ENCODE measurements at places on chromosomes 1 and 21. TPM values are rescaled to one million over a fixed set of nuclear protein-coding genes. Genes with fewer than 3 reads are reported as not detected.

DNA sequence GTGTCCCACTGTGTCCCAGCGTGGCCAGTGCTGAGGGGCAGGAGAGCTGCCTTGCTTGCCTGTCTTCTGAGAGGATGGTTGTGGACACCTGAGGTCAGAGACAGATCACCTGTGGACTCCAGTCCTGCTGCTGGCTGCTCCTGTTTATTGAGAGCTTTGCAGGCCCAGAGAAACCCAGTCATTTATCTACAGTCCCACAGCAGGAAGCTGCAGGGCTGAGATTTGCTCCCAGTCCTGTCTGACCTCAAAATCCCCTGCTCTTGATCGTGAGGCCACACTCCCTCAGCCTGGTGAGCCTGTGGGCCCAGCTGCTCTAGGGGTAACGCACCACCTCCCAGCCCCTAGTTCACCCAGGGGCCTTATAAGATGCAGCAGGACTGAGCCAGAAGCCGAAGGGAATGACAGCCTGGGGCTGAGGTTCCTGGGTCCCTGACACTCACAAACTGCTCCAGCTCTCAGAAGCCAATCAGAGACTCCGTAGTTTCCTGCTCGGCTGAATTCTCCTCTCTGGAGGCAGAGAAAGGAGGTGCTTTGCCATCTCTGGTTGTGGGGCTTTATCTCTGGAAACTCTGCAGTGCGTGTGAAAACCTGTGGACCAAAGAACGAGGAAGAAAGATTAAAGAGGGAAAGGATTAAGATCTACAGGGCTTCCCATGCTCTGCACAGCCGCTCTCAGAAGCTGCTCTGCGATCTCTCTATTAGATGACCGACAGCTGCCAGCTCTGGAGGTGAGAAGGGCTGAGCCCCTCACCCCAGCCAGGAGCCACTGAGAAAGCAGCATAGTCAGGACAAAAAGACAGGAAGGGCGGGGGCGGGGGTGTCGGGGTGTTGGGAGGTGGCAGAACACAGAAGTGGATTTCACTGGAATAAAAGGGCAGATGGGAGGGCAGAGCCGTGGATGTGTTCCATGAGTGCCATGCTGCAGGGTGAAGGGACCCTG lies 39.1 kb downstream of the UBIAD1 start:
- DNase-seq, result peak; percentile 6

The CCDC185 gene
- not detected for total RNA-seq

GRCh38 chr1:36605942-36606640 lies 123.4 kb upstream of the CSF3R start:
- no peak for DNase-seq

The OR2T8 gene
- total RNA-seq, result not detected

The ERMAP gene
- 27.4 TPM for total RNA-seq

The SH2D1B gene
- not detected for total RNA-seq

DNA sequence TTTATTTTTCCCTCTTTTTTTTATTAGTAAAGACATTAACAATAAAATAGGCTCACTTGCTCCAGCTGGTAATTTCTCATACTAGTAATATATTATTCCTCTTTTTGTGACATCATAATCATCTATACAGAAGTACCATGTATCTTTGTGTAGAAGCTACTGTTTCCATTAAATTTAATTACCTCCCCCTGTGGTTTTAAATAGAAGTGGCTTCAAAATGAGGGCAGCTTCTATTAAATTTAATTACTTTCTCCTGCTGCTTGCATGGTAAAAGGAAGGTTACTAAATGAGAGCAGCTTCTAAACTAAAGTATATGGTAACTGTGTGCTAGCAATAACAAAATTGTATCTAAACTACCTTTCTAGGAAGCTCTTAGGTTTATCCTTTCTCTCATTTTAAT lies 94.0 kb downstream of the DPYD start:
- no peak for DNase-seq

- peak; percentile 84 for DNase-seq
Observed at GRCh38 chr1:17011439-17012307, at the start of gene ATP13A2. Gene ATP13A2 (minus strand): TSS chr1:17011928. CDS start chr1:17011738, 190 bp downstream.

- DNase-seq, result peak; percentile 98
Observed at GRCh38 chr1:19010995-19011844, 54.7 kb upstream of the IFFO2 start.

The CLDN17 gene
- not detected for total RNA-seq

- peak; percentile 50 for DNase-seq
Observed at GRCh38 chr1:209787551-209787950, 3.2 kb upstream of the C1orf74 start.

- no peak for DNase-seq
Observed at GRCh38 chr1:29855561-29856160, 619.3 kb downstream of the PTPRU start.

The RBM8A gene
- 106 TPM for total RNA-seq

DNA sequence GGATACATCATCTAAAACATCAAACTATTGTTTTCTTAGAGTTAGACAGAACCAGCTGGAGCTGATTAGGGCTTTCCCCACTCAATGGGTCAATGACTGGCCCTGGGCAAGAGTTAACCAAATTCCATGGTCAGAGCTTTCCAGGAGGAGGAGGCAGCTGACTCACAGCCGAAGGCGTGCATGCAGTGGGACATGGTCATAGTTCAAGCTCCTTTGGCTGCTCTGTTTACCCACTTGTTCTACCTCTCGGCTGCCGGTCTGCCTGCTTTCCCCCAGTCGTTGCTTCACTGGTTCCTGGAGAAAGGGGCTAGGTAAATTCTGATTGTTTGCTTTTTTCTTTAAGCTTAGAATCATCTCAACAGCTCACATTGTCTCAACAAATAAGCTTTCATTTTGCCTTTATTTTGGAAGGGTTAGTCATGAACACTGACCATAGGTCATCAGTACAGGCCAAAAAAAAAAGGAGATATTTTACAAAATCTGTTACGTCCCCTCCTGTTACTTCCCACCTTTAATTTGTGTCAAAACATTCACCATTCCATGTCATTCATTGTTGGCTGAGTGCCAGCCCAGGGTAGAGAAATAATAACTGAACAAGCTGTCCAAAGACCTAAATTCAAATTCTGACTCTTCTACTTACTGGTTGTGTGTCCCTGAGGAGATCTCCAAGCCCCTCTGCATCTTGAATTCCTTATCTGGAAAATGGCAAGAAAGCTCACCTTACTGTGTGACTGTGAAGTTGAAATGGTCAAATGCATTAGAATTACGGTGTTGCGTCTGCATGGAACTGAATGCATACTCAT lies 12.0 kb downstream of the MAB21L3 start:
- DNase-seq, result no peak

- DNase-seq, result no peak
Observed at GRCh38 chr1:26405281-26405915, 5.2 kb upstream of the LIN28A start.

DNA sequence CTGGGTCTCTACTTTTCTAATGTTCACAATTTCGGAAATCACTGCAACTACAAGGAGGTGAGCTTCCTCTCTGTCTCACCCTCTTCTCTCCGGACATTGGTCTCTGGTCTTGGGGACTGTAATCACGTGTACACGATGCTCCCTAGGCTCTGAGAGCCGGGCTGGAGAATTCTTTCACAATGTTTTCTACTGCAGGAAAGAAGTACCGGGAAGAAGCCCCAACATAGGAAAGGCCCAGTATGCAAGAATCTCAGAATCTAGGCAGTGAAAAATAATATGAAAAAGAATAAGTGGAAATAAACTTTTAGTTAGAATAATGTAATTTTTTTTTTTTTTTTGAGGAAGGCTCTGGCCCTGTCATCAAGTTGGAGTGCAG lies 13.5 kb upstream of the HJV start:
- no peak for DNase-seq

The ASPM gene
- 12.3 TPM for total RNA-seq

The AMY1B gene
- 0.48 TPM for total RNA-seq

DNA sequence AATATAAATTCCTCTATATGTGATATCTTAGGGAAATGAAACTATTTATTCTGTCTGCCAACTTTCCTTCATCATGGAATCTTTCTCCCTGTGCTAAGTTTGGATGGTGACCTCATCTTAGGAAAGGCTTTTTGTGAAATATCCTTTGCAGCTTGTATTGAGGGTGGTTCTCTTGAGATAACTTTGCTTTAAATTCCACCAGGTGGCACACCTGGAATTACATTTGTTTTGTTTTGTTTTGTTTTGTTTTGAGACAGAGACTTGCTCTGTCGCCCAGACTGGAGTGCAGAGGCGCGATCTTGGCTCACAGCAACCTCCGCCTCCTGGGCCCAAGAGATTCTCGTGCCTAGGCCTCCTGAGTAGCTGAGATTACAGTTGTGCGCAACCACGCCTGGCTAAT lies 7.6 kb upstream of the CD1A start:
- DNase-seq, result peak; percentile 71

The OR2L2 gene
- 8.9 TPM for total RNA-seq

The FCRL6 gene
- total RNA-seq, result 14.7 TPM

GRCh38 chr1:180540697-180541594 lies 17.8 kb upstream of the OVAAL start:
- no peak for DNase-seq

- DNase-seq, result peak; percentile 39
Observed at GRCh38 chr1:70042090-70042731, 163.2 kb downstream of the LRRC40 start.

The IL22RA1 gene
- 3.1 TPM for total RNA-seq

DNA sequence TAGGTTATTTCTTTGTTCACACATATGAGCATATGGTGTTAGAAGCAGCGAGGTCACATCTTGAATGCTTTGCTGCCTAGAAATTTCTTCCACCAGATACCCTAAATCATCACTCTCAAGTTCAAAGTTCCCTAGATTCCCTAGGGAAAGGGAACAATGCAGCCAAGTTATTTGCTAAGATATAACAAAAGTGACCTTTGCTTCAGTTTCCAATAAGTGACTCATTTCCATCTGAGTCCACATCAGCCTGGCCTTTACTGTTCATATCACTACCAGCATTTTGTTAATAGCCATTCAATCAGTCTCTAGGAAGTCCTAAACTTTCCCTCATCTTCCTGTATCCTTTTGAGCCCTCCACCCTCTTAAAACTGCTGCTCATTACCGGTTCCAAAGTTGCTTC lies 1502.5 kb downstream of the KCNT2 start:
- no peak for DNase-seq

DNA sequence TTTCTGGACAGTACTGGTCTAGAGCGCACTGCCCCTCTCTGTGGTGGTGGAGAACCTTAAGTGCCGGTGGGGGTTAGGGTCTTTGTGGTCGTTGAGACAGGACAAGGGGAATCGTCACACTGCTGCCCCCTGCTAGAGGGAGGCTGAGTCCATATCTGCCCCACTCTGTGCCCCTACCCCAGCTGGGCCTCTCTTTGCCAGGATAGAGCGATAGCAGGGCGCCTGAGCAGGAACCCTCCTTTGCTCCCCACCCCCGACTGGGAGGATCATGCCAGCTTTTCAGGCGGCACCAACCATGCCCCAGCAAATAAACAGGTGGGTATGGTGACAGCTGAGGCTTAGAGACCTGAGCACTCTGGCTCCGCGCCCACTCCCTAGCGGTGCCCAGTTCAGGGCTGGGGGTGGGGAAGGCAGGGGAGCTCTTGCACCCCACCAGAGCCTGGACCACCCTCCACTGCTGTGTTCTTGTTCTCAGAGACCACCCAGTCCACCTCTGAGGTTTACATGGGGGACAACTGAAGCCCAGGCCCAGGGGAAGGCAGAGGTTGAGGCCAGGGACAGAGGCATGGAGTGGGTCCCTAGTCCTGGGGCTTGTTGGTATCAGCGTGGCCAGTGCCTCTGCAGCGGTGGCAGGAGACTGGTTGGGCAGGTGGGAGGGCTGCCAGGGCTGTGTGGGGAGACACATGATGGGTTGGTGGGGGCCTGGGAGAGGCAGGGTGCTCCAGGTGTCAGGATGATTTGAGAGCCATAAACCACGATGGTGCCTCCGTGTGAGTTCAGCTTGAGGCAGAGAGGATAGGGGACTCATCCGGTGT lies 1.6 kb downstream of the PADI2 start:
- DNase-seq, result no peak

DNA sequence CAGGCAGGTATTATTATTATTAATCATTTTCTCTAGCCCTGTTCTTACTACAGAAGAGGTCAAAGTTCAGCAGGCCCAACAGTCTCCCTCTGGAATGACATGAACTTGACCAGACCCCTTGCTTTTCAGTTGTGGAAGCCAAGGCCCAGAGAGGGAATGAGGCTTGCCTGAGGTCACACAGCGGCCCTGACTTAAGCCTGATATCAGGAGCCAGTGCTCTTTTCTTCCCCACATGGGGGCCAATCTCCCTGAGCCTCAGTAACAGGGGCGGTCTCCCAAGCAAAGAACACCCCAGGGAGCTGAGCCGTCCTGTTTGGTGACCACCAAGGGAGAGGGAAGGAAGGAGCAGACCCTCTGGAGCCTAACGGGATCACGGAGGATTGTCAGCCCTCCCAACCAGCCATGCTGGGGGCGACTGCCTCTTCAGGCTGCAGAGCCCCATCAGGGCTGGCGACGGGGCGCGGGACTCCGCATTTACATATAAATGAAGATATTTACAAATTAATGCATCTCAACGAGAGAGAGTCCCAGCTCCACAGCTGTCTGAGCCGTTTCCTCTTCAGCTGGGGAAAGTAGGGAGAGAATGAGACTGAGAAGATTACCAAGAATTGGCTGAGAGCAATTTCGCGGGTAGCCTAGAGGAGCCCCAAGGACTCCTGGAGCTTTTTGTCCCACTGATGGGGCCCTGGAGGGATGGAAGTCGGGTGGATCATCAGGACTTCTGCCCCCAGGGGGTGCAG lies 186.1 kb upstream of the KLHDC7A start:
- DNase-seq, result no peak

DNA sequence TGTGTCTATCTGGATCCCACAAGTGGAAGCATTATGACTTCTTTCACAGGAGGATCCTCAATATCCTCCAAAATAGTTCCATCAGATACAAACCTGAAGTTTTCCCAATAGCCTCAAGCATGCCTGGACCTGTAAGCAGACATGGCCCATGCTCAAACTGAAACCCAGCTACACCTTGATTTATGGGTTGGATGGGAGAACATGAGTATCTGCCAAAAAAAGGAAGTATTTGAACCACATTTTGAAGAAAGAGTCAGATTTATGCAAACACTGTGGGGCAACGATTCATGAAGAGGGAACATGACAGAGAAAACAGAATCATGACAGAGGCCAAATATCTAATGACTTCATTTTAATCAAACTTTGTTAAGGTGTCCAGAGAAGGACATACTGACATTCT lies 351.0 kb upstream of the NFIA start:
- no peak for DNase-seq

- no peak for DNase-seq
Observed at GRCh38 chr1:178739285-178740045, 14.4 kb downstream of the RALGPS2 start.

The ZBTB48 gene
- 24.1 TPM for total RNA-seq

DNA sequence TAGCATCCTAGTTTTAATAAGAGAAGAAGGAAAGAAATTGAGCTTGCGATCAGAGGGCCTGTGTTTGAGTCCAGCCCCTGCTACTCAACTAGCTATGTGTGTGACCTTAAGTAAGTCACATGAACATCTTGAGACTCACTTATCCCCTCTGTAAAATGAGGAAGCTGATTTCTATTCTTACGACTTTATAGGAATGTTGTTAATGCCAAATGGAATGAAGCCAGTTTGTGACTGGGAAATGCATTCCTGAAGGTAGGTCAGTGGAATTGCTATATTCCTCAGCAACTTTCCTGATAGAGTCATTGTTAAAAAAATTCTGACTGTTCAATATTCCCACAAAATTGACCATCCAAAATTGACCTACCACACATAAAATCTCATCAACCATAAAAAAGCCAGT lies 14.9 kb downstream of the FASLG start:
- DNase-seq, result no peak

Data from umbilical cord (tissue), 2 donors.